Activated T-helper 2 cell treated with anti-CD3 and anti-CD28 coated beads, Interferon-gamma antibody, Interleukin-2, Interleukin-4, amounts not matched to agents 10 μg/mL and 5 μg/mL and 100 μg/mL, durations not matched to agents 14 hours and 24 hours and 36 hours (primary cell): ENCODE measurements at places on chromosomes 3 and 15. TPM values are rescaled to one million over a fixed set of nuclear protein-coding genes. Genes with fewer than 3 reads are reported as not detected.

The ZNF80 gene
- total RNA-seq: 0.64 and 0.74 TPM in 2 replicates

The C3orf49 gene
- not detected in 2 replicates for total RNA-seq

The LDHAL6B gene
- not detected in 2 replicates for total RNA-seq

The NEO1 gene
- 9.8 and 12.5 TPM in 2 replicates for total RNA-seq

GRCh38 chr3:16357186-16358121 is 92.4 kb downstream of the OXNAD1 start:
- H3K27ac ChIP-seq: no peak overlapping the region
- H3K36me3 ChIP-seq: peaks cover 46% of the 10 kb centered on the region
- no peaks in the 10 kb centered on the region for H3K27me3 ChIP-seq
- H3K4me1 ChIP-seq: peaks cover 19% of the 10 kb centered on the region
- H3K4me3 ChIP-seq: no peak overlapping the region

GRCh38 chr15:45084163-45084562 is 29.8 kb downstream of the DUOX2 start:
- peaks cover 9% of the 10 kb centered on the region for H3K27me3 ChIP-seq
- no peak overlapping the region for H3K4me3 ChIP-seq
- H3K27ac ChIP-seq: no peak overlapping the region
- H3K36me3 ChIP-seq: no peaks in the 10 kb centered on the region
- no peaks in the 10 kb centered on the region for H3K4me1 ChIP-seq
- DNase-seq: no peak
